ENCODE measurements at places on chromosomes 4 and X. TPM values are rescaled to one million over a fixed set of nuclear protein-coding genes. Genes with fewer than 3 reads are reported as not detected.

Gene HDAC6
- 104 TPM for total RNA-seq

Gene SPIN2A
- 1.5 TPM for total RNA-seq

Gene GPRASP3
- 7.3 TPM for total RNA-seq

Gene SLC25A53
- 118 TPM for total RNA-seq

Gene CACNA1F
- 6.1 TPM for total RNA-seq
